Chondrocyte (in vitro differentiated cells): ENCODE measurements at places on chromosomes 16 and 17. TPM values are rescaled to one million over a fixed set of nuclear protein-coding genes. Genes with fewer than 3 reads are reported as not detected.

Gene KRTAP2-3
- not detected in 3 replicates for total RNA-seq

Gene ATP6V0D1
- 83.8 to 89.8 TPM (median 85.5 TPM) in 3 replicates for total RNA-seq

Gene SMURF2
- 33.4 to 41.0 TPM (median 36.2 TPM) in 3 replicates for total RNA-seq

GRCh38 chr17:48612854-48613691, 2.0 kb downstream of the HOXB8 start:
- DNase-seq: no peak

- DNase-seq: no peak
These were observed 323.3 kb downstream of the BCAS3 start for GRCh38 chr17:61000911-61001310.

DNA sequence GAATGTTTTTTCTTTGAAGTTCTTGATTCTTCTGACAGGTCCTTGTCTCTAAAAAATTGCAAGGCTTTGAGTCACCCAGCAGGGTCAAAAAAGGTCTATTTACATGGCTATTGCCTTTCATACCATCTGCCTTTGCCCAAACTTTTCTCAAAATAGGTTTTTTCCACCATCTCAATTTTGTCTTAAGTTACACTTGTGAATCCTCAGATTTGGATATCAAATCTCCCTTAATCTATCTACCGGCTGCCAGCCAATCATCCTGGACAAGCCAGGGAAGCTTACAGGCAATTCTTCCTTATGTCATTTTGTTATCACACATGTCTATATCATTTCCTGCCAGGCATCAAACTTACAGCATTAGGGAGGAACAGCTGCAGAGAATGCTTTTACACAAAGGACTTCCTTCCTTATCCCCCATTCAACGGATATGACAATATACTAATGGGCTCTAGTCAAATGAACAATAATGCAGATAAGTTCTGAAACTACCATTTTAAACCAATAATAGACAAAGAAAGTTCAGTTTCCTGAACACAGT, 104.1 kb upstream of the CORO6 start:
- DNase-seq: no peak

DNA sequence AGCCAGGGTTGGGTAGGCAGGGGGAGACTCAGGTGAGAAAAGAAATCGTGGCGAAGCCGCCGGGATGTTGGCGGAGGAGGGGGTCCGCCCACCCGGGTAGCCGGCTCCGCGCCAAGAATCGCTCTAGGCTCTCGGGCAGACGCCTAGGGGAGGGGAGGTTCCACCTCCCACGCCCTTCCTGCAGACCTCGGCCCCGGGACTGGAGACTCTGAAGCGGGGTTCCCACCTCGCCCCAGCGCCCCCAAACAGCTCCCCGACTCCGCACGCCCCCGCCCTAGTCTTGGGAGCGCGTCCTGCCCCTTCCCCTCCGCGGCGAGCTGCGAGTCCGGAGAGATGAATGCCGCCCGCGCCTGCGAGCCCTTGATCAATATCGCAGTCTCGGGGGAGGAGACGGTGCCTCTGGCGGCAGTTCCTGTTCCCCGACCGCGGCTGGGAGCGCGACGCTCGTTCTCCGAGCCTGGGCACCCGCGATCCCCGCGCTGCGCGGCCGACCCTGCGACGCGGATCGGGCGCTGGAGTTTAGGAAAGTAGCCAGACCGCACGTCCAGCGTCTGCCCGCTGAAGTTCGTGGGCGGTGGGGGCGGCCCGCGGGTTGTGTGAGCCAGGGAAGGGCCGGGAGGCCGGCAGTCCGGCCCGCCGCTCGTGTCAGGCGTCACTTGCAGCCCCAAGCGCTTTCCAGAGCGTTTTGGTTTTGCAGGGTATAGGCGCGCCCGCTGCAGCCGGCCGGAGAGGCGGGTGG, 790 bp downstream of the CRHR1 start:
- DNase-seq: no peak

GRCh38 chr16:84924331-84925091, 86.8 kb downstream of the ZDHHC7 start:
- DNase-seq: no peak

- no peak for DNase-seq
These were observed 82.3 kb downstream of the ARHGAP23 start for GRCh38 chr17:38510421-38511149.

GRCh38 chr16:88284626-88285513, 97.9 kb upstream of the ZNF469 start:
- DNase-seq: peak; percentile 89

DNA sequence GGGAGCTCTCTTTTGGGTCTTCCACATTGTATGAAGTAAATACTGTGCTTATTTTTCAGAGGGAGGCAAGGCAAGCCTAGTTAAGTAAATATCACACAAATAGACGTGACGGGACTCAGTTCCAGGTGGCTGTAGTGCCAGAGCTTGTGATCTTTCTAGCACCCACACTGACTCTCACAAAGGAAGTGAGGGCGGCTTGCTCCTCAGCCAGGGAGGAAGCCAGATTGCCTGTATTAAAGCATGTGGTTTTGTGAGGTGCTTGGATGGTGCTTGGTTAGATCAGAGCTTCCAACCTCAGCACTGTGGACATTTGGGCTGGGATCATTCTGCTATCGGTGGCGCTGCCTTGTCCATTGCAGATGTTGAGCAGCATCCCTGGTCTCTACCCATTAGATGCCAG, 80.1 kb downstream of the VAT1L start:
- DNase-seq: no peak

DNA sequence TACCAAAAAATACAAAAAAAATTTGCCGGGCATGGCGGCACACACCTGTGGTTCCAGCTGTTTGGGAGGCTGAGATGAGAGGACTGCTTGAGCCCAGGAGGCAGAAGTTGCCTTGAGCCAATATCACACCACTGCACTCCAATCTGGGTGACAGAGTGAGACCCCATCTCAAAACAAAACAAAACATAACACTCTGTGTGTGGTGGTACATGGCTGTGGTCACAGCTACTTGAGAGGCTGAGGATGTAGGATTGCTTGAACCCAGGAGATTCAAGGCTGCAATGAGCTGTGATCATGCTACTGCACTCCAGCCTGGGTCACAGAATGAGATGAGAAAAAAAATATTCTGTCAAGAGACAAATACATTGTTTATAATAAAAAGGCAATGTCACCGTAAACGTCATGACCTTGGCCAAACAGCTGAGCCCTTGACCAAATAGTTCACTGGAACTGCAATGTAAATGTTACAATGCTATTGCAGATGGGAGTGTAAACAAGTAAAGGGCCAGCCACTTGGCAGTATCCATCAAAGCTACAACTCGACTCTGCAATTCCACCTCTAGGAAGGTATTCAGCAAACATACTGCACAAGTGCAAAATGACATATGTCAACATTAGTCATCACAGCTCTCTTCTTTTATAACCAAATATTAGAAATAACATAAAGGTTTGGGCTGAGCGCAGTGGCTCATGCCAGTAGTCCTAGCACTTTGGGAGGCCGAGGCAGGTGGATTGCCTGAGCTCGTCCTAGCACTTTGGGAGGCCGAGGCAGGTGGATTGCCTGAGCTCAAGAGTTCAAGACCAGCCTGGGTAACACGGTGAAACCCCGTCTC, 16.9 kb downstream of the EARS2 start:
- DNase-seq: peak; percentile 33
